ENCODE measurements at places on chromosomes 12 and 14.

DNA sequence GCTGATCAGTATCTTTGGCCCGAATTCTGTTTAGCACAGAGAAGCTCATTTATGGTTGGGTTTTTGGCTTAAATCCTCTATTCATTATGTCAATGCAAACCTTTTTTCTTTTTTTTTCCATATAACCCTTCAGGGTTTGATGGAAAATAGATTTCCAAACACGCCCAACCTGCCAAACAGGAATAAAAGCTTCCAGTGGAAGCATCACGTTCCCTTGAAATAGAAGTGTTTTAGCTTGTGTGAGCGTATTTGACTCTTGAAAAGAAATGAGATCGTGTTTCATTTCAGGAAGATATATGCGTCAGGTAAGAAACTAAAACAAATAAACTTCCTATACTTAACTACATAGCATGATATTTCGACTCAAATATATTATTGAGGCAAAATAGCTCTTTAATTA, at the start of gene PIK3C2G:
Gene PIK3C2G (plus strand): TSS at position 246 of the 400 bp plus-strand sequence. CDS start 20,564 bp downstream, outside the sequence.
- no peak for DNase-seq

DNA sequence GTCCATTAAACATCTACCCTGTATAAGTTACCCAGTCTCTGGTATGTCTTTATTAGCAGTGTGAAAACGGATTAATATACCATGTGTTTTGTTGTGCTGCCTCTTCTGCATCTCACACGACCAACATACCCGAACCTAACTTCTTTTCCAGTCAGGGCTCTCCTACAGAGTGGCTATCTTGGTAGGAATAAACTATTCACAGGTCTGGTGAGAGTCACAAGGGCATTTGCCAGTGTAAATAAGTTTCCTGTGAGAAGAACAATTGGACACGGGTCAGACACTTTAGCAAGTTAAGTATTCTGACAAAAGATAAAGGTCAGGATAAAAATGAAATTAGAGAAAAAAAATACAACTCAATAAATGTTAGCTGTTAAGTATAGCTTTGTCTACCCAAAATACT, 60.9 kb downstream of the MYF5 start:
- no peak for DNase-seq

DNA sequence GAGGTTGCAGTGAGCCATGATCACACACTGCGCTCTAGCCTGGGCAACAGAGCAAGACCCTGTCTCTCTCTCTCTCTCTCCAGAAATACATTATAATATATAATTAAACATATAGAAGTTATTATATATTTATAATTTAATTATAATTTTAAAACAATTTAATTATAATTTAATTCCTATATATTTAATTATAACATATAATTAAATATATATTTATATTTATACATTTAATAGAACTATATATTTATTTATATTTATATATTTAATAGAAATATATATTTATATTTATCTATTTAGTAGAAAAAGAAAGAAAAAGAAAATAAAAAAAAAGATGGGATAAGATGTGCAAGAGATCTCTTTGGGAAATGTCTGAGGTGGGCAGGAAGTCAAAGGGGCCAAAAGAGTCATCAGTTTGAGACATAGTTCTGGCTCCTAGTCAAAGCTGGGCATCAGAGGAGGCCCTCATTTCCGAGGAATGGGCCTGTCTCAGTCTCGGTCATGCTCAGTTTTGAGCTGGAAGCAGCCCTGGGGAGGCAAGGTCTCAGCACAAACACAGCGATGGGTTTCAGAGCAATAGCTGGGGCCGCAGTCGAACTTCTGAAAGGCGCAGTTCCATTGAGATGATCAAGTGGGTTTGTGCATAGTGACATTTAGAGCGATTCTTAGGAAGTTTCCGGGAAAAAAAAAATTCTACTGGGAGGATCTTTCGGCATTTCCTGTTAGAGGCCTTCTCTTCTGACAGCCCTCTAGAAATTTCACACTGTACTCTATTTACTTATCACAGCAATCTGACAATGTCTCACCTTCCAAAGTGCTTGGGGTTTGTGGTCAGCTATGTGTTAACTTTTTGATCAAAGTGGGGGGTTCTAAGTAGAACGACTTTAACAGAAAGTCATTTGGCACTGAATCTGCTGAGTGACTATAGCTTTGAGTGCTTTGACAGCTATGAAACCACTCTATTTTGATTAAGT, 58.7 kb upstream of the GZMB start:
- no peak for DNase-seq

GRCh38 chr12:105823810-105824209, 314.9 kb downstream of the NUAK1 start:
- DNase-seq, result no peak

- no peak for DNase-seq
These were observed 96.3 kb upstream of the NAV3 start for GRCh38 chr12:77734214-77734883.

DNA sequence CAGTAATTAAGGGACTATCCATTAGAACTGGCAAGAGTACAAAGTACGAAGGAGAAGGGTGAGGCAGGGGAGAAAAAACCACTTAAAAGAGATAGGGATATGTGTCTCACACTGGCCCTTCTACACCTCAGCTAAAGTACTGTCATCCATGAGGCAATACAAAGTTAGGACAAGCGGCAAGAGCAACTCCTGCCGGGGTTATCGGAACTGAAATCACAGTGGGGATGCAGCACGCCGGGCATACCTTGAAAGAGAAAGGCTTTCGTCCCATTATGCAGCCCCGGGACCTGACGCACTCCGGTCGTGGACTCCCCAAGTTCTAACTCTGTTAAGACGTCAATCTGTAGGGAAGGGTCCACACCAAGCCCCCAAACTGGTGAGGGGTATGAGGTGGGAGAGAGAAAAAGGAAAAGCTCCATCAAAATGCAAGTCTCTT, 1.1 kb downstream of the NELL2 start:
- DNase-seq, result peak; percentile 37

DNA sequence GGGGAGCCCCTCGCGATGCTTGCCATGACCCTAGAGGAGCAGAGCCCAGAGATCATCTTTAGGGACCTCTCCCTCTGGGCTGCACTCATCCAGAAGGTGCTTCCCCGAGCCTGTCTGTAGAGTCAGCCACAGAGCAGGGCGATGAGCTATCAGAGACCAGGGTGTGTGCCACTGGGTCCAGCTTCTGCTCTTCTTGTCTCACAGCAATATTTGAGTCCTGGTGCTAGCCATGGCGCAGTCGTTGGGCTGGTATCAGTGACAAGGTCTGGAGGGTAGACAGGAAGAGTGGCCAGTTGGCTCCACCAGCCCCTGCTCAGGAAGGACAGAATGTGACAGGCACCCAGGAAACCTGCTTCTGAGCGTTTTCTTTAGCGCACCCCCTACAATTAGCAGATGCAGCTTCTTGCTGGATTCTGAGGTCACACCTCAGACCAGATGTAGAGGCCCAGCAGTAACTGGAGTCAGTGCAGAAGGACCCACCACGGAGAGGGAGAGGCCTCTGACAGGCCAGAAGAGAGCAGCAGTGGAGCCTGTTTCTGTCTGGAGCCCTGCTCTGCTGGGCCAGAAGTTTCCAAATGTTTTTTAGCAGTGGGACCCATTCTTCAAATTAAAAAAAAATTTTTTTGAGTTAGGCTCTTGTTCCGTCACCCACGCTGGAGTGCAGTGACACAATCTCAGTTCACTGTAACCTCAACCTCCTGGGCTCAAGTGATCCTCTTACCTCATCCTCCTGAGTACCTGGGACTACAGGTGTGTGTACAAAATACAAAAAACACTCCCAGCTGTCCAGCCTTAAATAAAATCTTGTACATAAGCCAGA, 23.7 kb downstream of the ANKRD9 start:
- DNase-seq, result no peak

DNA sequence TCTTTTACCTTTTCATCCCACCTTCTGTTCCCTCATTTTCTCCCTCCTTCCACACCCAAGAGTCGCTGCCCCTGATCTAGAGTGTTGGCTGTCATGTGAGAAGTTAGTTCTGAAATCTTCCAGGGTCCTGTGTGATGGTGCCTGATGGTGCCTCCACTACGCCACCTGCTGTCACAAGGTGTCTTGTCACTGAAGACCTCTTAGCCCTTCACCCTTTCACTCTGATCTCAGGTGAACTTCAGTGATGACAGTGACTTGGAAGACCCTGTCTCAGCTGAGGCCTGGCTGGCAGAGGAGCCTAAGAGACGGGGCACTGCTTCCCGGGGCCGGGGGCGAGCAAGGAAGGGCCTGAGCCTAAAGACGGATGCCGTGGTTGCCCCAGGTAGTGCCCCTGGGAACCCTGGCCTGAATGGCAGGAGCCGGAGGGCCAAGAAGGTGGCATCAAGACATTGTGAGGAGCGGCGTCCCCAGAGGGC, 7.6 kb upstream of the PFDN5 start:
- peak; percentile 72 for DNase-seq

DNA sequence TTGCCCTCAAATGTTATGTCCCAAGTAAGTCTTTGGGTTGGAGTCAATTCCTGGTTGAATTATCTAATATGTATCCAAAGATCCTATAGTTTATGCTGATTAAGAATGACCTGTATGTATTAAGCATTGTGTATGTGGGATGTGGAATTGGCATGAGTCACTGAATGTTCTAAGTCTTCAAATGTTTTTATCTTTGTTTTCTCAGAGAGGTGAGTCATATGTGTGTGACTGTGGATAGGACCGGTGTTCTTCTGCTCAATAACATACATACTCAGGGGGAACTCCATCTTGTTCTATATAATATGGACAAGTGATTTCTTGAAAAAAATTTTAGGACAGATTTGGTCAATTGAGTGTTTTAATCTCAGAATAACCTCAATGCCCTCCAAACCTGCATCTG, 57.9 kb downstream of the NAV3 start:
- no peak for DNase-seq

- DNase-seq, result no peak
These were observed 17.8 kb downstream of the POMT2 start for GRCh38 chr14:77302926-77303325.

DNA sequence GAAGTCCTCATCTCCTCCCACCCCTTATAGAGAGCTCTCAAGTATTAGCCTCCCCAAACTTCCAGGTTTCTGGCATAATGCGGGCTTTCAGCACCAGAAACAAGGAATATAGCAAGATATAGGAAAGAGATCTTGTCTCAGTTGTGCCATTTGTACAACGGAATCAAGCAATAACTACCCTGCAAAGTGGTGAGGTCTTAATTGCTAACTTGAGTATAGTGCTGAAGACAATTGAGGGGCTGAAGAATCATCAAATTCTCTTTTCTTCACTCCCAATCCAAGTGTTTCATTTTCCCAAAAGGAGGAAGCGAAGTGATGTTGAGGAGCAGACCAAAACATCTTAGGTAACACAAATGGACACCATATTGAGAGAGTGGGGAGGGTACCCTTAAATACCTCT, 26.8 kb upstream of the ANP32D start:
- DNase-seq, result no peak

DNA sequence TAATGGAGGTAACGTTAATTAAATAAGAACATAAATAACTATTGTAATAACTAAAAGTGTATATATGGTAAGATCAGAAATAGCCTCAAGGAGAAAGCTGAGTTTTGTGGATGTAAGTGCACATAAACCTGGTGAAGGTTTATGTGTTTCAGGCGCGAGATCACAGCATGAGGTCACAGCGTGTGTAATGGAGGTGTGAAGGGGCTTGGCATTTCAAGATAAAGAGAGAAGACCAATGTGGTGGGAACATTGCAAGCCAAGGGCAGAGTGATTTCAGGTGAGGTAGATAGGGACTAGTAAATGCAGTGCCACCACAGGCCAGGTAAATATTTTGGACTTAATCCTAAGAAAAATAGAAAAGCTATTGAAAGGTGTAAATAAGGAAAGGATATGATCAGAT, 21.7 kb upstream of the KICS2 start:
- DNase-seq, result no peak

DNA sequence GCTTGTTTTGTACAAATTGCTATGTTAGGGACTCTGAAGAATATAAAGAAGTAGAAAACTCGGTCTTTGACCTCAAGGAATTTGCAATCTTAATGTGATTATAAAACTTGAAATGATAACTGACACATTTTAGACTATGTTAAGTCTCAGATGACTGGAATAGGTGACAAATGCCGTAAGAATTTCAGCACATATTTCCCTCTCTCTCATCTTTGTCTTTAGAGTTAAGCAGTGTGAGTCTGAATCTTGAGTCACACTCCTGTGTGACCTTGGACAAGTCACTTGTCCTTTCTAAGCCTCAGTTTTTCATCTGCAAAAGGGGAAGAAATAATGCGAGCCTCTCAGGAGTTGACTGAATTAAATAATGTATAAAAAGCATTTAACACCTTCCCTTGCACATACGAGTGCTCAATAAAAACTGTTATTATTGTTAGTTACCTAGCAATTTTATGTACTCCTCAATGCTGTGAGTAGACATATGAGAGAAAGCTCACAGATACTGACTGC, 103.7 kb downstream of the DYRK2 start:
- DNase-seq, result no peak

DNA sequence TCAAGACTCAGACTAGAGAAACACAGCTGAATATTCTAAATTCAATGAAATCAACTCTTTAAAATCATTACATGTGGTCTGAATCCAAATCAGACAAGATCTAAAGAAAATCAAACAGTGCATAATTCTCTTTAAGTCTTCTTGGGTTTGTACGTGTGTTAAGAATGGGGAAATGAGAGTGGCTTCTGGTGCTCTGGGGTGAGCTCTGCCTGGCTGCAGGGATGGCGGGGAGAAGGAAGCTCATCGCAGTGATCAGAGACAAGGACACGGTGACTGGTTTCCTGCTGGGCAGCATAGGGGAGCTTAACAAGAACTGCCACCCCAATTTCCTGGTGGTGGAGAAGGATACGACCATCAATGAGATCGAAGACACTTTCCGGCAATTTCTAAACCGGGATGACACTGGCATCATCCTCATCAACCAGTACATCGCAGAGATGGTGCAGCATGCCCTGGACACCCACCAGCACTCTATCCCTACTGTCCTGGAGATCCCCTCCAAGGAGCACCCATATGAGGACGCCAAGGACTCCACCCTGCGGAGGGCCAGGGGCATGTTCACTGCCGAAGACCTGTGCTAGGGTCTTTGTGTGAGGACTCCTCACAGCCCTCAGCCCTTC, 20.9 kb downstream of the SENP1 start:
- DNase-seq, result no peak

DNA sequence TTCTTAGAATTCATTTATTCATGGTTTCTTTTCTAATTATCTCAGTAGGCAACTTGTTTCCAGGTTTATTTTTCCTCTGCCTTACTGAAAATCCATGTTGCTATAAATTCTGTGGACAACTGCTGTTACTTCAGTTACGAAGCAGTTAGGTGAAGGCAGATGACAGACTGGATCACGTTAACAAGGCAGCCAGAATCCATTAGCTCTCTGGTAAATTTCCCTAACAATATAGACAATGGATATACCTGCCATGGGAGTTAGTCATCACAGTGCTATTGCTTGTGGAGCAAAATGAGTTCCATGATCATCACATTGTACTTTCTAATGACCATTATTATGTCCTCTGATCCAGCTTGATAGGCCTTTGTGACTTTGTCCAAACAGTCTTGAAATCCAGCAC, 291.5 kb downstream of the NELL2 start:
- no peak for DNase-seq

DNA sequence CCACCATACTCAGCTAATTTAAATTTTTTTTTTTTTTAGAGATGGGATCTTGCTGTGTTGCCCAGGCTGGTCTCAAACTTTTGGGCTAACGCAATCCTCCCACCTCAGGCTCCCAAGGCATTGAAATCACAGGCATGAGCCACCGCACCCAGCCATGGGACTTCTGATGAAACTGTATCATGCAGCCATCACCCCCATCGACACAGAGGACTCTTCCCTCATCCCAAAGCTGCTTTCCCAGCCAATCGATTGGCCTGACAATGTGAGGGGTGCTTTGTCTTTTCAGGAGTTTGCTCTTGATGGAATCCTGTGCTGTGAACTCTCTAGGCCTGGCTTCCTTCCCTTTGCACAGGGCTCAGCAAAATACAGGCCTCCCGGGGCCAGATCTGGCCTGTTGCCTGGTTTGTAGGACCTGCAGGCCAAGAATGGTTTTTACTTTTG, 59.6 kb upstream of the NCOR2 start:
- DNase-seq, result no peak
